ENCODE measurements at places on chromosomes 2 and 18.

- no peak for DNase-seq
These were observed 20.9 kb downstream of the NEB start for GRCh38 chr2:151713291-151713903.

DNA sequence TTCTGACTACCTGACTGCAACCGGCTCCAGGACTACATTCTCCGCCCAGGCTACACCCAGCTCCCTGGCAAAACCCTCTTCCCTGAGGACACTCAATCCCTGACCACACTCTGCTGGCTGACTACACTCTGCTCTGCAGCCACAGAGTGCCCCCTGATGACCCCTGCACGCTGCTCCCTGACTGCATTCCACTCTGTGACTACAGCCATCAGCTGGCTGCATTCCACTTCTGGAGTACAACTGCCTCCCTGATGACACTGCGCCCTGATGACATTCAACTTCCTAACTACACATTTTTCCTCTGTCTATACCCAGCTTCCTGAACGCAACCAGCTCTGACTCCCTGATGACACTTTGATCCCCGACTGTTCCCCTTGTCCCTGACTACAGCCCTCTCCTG, 71.3 kb upstream of the NRXN1 start:
- DNase-seq: no peak

- DNase-seq: no peak
These were observed 31.6 kb upstream of the NCK2 start for GRCh38 chr2:105712981-105713596.

DNA sequence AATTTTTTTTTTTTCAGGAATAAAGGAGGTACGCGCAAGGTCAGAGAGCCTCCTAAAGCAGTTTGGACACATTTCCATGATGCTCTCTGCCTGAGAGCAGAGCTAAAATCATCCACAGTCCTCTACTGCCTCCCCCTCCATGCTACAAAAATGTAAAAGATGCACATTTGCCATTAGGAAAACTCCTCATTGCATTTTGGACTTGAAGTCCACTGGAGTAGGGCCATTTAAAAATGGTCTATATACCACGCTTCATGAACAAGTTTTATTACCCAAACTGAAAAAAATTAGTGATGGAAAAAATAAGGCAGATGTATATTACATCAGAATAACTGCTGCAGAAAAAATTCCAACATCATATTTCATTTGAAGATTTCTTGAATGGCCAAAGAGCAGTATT, 256.0 kb downstream of the AFF3 start:
- no peak for DNase-seq

- no peak for DNase-seq
These were observed 89.9 kb downstream of the MYO5B start for GRCh38 chr18:50105027-50105426.

DNA sequence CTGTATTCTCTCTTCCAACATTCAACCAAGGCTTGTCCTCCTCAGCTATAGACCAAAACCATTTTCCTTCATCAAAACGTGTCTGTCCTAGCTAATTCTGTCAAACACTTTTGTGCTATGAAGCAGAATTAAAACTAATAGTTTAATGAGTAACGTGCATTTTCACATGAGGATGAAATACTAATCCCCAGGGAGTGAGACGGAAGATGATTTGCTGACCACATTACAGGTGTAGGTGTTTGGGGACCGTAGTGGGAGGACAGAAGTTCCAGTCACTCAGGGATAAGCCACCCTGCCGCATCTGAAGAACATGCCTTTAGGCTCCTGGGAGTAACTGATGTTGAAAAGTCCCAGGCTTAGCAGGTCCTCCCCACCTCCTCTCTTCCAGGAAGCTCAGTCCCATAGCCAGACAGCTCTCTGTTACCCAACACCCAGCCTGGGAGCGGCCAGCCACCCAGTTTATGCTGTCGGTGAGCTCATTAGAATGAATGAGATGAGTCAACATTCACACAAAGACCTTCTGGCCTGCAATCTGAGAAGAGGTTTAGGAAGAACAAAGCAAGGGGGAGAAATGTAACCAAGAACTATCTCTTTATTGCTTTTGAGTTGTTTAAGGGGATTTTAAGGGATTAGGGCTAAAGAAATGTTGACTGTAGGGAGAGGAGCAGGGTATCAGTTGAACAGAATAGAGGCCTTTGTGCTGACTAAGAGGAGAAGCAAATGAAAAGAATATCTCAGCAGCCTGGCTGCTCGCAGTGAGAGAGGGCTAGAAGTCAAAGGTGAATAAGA, 122.5 kb downstream of the FOXI3 start:
- no peak for DNase-seq

- no peak for DNase-seq
These were observed 32.3 kb downstream of the CYP26B1 start for GRCh38 chr2:72115110-72116080.

DNA sequence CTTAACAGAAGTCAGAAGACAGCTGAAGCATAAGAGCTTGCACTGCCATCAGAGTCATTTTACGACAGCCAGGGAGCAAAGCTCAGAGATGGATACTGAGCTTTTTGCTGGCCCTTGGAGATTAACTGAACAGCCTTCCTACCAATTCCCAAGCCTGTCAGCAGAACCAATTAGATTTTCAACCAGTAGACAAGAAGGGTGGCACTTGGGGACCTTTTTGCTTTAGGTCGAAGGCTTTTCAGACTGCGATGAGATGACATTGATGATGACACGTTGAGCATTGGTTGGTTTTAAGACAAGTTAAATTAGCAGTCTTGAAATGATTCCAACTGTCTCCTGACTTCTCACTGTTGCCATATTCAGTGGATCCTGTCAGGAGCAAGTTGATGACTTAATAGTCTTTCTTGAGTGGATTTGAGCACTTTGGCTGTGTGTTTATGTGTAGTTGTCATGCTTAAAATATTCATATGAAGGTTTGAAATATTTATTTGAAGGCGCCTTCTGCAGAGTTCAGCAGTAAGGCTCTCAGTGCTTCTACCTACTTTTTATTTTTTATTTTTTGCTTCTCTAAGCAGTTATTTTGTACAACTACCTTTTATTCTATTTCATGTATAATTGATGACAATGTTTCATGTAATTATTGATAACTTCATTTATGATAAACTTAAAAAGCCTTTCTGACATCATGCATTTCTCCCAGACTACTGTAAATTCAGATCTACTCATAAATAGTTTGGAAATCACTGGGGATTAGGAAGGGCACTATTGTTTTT, 256.7 kb downstream of the CAMKMT start:
- no peak for DNase-seq

DNA sequence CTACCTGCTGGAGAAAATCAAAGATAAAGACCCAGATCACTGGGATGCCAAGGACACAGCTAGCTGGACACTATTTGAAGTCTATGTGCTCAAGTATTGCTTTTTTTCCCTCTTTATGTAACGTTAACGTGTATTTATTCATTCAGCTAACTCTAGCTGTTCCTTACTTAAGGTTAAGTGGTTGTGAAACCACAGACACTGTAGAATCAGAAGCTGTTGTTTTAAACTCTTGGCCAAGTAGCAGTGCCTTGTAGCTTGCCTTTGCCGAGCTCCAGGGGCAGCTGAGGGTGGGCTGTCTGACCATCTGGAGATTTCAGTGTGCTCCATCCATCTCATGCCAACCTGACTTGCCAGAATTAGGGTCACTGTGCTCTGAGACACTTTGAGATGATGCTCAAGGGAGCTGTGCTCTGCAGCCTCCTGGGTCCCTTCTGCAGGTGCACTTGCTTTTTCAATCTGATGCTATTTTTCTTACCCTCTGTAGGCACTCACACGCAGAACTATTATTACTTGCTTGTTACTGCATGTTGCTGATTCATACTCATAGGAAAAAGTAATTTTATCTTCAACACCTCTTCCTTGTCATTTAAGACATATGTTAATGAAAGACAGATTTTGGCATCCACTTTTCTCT, 116.2 kb downstream of the METTL8 start:
- no peak for DNase-seq

GRCh38 chr2:179745635-179746256, 115.7 kb downstream of the ZNF385B start:
- DNase-seq: no peak

GRCh38 chr2:180416627-180417026, 409.5 kb upstream of the CWC22 start:
- DNase-seq: no peak

- DNase-seq: no peak
These were observed 178.9 kb downstream of the METTL4 start for GRCh38 chr18:2392446-2392845.

- no peak for DNase-seq
These were observed 36.6 kb upstream of the SLC30A6 start for GRCh38 chr2:32129086-32129485.

DNA sequence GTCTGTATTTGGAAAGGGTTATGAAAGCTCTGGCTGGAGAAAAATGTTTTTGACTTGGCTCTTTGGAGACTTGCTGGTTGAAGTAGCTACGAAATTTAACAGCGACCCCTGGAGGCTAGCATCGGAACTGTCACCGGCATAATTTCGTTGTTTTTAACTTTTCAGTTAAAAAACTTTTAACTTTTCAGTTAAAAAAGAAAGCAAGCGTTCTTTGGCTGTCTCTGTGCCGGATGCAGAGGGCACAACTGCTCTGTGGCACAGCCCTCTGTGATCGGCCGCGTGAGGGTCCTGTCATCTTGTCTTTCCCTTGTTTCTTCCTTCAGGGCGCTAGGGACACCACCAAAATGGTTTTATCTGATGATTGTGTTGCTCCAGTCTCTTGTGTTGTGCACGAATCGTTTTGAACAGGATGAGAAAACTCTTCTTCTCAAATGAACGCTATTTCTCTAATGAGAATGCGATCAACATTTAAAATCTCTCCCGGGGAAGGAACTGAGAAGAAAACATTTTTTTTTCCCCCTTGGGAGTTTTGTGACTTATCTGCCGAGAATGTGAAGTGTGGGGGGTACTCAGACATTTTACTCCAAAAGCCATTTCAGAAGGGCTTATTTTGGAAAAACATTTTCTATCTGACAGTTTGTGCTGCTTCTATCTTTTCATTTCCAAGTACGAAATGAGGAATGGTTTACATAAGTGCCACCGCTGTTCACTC, 57.1 kb downstream of the ADCYAP1 start:
- DNase-seq: no peak

- no peak for DNase-seq
These were observed 42.6 kb upstream of the EDAR start for GRCh38 chr2:109031476-109032228.

- DNase-seq: no peak
These were observed 146.8 kb downstream of the MTX2 start for GRCh38 chr2:176415937-176416499.

GRCh38 chr18:26495287-26495686, 53.1 kb downstream of the KCTD1 start:
- no peak for DNase-seq

Measured in esophagus squamous epithelium (tissue), 5 donors.